ENCODE measurements at places on chromosomes 13 and 19.

DNA sequence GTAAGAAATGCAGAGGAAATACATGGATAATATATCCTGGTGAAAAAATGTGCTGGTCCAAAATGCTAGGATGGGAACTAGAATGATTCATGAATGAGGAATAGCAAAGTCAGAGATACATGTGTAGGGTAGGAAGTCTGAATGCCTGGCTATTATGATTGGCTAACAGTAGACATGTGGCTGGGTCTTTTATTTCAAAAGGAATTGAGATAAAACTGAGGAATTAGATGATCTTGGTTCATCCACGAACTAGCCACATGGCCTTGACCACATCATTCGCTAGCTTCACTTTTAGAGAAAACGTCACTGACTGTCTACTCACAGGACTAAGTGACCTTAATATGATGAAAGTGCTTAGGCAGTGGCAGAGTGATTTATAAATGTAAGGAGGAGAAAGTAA is 103.1 kb downstream of the TRPC4 start:
- no peak for DNase-seq

GRCh38 chr13:39676315-39676876 is 20.9 kb downstream of the COG6 start:
- no peak for DNase-seq

DNA sequence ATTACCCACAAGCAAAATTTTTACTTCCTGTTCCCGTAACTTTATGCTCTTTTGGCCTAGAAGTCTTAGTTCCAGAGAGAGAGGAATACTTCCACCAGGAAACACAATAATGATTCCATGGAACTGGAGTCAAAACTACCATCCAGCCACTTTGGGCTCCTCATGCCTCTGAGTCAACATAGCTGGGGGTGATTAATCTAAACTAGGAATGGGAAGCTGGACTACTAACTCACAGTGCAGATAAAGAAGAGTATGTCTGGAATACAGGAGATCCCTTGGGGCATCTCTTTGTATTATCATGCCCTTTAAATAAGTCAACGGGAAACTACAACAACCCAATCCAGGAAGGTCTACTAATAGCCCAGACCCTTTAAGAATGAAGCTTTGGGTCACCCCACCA is 8.9 kb upstream of the ELF1 start:
- DNase-seq = no peak

GRCh38 chr19:17292301-17293074 is 10.7 kb downstream of the ABHD8 start:
- DNase-seq = peak; percentile 64

- no peak for DNase-seq
Measured at GRCh38 chr19:39059302-39059701, 24.9 kb upstream of the ACP7 start.

DNA sequence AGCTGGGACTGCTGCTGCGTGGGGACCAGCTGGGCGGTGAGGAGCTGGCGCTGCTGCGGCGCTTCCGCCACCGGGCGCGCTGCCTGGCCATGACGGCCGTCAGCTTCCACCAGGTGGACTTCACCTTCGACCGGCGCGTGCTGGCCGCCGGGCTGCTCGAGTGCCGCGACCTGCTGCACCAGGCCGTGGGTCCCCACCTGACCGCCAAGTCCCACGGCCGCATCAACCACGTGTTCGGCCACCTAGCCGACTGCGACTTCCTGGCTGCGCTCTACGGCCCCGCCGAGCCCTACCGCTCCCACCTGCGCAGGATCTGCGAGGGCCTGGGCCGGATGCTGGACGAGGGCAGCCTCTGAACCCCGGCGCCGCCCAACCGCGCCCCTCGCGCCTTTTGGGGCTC is 12.8 kb downstream of the TNFAIP8L1 start:
- no peak for DNase-seq

DNA sequence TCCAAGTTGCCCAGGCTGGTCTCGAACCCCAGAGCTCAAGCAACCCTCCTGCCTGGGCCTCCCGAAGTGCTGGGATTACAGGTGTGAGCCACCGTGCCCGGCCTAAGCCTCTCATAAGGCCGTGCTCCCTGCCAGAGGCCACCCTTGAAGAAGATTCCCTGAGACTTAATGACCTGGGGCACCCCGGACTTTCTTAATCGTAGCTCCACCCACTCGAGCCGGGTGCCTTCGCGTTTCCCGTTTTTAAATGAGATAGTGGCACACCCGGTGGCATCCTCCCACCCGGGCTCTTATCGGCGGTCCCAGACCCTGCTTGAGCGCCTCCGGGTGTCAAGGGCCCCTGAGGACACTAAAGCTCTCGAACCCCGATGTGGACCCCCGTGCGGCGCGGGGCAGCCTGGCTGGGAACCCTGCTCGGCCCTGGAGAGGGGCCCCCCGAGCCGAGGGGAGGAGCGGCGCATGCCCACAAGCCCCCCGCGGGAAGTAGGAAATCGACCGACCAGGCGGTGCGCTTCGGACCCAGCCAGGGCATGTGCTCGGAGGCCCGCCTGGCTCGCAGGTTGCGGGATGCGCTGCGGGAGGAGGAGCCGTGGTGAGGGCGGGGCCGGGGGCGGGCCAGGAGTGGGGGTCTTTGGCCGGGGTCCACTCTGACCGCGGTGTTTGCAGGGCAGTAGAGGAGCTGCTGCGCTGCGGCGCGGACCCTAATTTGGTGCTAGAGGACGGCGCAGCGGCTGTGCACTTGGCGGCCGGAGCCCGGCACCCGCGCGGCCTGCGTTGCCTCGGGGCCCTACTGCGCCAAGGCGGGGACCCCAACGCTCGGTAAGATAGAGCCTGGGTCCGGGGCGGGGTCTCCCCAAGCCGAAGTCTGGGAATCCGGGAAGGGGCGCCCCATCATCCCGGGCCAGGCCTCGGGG is at the start of gene ANKLE1:
ANKLE1 (plus strand) TSS at position 511 of the 914 bp plus-strand sequence; CDS start at position 531, 20 bp downstream.
- no peak for DNase-seq

GRCh38 chr13:94311893-94312292 is 167.6 kb downstream of the DCT start:
- DNase-seq = no peak

- DNase-seq = no peak
Measured at GRCh38 chr19:42099336-42099925, 23.5 kb downstream of the ZNF574 start.

DNA sequence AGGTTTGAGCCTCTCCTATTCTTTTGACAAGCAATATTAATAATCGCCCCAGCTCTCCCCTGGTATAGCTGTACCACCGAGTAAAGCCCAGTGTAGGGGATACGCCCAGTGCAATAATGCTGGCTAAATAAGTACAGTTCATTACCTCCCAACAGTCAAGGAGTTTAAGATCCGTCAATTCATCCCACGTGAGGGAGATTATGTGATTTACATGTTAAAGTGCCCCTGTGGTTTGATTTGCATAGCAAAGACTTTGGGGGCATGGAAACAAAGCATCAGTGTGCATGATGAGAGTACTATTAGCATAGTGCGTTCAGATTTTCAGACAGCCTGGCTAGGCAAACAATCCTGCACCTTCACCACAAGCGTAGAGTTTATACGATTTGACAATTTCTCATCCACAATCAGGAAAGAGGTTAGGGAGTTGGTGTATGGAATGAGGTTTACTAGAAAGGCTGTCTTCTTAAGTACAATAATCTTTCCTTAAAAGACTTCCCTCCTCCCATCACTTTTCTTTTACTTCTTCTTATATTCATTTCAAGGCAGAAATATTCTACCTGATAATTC is 754.0 kb downstream of the DIAPH3 start:
- DNase-seq = no peak

DNA sequence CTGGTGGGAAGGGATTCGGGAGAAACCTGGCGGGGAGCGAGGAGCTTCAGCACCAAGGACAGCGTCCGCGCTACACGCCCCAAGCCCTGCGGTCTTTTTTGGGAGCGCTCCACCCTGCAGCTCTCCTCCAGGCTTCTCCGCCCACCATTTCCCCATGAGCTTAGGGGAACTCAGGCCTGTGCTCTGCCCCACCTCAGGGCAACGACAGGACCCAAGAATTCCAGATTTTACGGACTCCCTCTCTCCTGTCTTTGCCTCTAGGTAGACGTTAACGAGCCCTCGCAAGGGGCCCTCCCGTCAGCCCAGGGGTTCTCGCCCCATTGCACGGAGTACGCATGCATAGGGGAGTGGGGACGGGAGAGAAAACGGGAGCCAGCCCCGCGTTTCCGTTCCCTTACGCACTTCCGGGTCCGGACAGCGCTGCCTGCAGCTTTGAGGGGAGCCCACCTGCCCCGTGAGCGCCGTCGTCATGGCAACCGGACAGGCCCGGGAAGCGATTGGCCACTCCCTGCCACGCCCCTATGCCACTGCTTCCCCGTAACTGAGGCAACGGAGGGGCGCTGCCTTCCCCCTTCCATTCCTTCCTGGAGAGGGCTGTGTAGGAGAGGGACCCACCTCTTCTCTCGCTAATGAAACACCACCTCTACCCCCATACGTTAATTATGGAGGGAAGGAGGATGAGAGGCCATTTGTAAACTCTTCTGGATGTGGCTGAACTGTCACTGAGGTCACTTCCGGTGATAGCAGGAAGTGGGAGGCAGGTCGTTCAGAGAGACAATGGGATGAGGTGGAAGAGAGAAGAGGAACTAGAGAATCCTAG is 20.8 kb downstream of the NOVA2 start:
- DNase-seq = no peak
